ENCODE measurements at places on chromosomes 13 and 19. TPM values are rescaled to one million over a fixed set of nuclear protein-coding genes. Genes with fewer than 3 reads are reported as not detected.

The FAM83E gene
- not detected for total RNA-seq

DNA sequence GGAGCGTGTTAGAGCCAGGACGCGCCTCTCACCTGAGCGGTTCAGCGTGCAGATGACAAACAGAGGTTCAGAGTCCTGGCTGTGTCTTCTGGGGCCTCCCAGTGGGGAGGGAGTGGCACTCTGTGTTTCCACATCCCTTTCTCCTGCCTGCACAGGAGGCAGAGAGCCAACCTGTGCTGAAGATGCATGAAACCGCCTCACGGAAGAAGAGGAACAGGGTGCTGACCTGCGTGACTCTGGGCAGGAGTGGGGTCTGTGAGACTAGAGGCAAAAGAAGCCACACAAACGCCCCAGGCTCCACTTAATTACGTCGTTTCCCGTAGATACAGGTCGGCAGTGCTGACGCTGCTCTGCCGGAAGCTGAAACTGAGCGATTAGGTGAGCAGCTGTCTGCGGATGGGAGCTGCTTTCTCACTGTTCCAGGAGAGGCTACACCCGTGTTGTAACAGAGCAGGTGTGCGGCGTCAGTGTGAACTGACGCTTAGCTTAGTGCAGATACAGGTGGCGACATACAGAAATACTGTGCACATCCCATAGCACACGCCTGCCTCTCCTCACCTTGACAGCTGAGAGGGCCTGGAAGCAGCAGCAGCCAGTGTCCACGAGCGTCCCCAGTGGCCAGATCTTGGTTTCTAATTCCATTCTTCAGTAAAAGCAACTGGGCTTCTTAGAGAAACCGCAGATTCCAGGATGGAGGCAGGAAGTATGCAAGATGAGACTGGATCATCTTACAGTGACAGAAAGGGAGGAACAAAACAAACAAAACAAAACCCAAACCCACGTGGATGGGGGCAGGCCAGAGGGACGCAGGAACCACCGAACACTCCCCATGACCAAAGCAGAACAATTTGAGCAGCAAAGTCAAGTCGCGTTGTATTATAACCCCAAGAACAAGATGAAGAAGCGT, 37.7 kb upstream of the MCF2L start:
- H3K27ac ChIP-seq, result no peak overlapping the region
- DNase-seq, result peak; percentile 81
- H3K4me1 ChIP-seq, result no peaks in the 10 kb centered on the region

DNA sequence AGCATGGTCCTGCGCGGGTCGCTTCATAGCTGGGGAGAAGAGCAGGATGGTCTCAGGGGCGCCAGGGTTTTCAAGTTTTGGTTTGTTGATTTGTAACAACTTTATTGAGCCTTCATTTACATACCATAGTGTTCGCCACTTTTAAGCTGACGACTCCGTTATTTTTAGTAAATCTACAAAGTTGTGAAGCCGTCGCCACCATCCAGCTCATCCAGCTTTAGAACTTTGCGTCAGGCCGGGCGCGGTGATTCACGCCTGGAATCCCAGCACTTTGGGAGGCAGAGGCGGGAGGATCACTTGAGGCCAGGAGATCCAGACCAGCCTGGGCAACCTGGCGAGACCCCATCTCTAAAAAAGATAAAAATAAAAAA, 404 bp downstream of the C19orf44 start:
- H3K27me3 ChIP-seq, result no peaks in the 10 kb centered on the region
- DNase-seq, result peak; percentile 91
- H3K4me3 ChIP-seq, result peak overlapping the region; percentile 82
- no peaks in the 10 kb centered on the region for H3K36me3 ChIP-seq
- H3K27ac ChIP-seq, result peak overlapping the region; percentile 92

DNA sequence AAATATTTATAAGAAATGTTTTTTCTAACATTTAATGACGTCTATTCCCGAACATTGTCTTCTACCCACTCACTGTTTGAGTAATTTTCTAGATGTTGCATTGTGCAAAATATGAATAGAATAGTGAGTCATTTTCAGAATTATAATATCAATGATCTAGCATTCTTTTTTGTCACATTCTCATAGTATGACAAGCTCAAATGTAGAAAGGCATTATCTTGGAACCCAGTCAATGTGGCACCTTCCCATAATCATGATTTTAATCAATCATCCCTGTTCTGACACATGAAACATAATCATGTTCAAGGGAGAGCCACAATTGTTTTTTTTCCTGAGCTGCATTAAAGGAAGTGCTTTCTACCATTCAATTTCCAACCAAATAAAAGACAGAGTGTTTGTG, 265.8 kb downstream of the OXGR1 start:
- no peak overlapping the region for H3K4me3 ChIP-seq
- H3K27ac ChIP-seq, result no peak overlapping the region
- DNase-seq, result no peak

DNA sequence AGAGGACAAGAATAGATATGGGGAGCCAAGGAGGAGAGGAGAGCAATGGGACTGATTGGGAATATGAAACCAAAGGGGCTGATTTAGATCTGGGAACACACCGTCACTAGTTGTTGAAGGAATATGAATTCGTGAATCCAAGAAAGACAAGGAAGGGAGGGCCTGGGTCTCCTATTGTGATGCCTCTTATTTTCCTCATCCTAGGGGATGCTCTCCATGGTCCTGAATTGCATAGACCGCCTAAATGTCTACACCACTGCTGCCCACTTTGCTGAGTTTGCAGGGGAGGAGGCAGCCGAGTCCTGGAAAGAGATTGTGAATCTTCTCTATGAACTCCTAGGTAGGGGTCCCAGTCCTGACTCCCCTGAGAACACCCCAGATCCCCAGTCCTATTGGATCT, 21.5 kb downstream of the RYR1 start:
- no peak overlapping the region for H3K4me3 ChIP-seq
- no peak overlapping the region for H3K27ac ChIP-seq
- H3K36me3 ChIP-seq, result no peaks in the 10 kb centered on the region
- no peaks in the 10 kb centered on the region for H3K27me3 ChIP-seq
- H3K4me1 ChIP-seq, result no peaks in the 10 kb centered on the region
